ENCODE measurements at places on chromosomes 7 and 10.
A peak's percentile ranks its signal among the peaks of the same experiment; 100 is the strongest.

DNA sequence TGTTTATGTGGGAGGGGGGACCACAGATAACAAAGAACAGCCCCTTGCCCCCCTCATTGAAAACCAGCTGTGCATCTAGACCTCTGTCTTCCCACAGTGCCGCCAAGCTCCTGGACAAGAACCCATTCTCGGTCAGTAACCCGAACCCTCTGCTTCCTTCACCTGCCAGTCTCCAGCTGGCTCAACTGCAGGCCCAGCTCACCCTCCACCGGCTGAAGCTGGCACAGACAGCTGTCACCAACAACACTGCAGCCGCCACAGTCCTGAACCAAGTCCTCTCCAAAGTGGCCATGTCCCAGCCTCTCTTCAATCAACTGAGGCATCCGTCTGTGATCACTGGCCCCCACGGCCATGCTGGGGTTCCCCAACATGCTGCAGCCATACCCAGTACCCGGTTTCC lies 91.0 kb upstream of the PDCD4 start:
- no peak for DNase-seq

- DNase-seq, result peak; percentile 28
Measured at GRCh38 chr7:73526896-73527821, 5.1 kb upstream of the BAZ1B start.

GRCh38 chr7:30707391-30708357 lies 25.4 kb upstream of the CRHR2 start:
- peak; percentile 57 for DNase-seq

GRCh38 chr7:157001920-157002818 lies 8.3 kb downstream of the MNX1 start:
- no peak for DNase-seq

- no peak for DNase-seq
Measured at GRCh38 chr10:128780156-128780761, 654.0 kb upstream of the MKI67 start.

- DNase-seq, result no peak
Measured at GRCh38 chr7:50637725-50638643, 72.8 kb upstream of the DDC start.

DNA sequence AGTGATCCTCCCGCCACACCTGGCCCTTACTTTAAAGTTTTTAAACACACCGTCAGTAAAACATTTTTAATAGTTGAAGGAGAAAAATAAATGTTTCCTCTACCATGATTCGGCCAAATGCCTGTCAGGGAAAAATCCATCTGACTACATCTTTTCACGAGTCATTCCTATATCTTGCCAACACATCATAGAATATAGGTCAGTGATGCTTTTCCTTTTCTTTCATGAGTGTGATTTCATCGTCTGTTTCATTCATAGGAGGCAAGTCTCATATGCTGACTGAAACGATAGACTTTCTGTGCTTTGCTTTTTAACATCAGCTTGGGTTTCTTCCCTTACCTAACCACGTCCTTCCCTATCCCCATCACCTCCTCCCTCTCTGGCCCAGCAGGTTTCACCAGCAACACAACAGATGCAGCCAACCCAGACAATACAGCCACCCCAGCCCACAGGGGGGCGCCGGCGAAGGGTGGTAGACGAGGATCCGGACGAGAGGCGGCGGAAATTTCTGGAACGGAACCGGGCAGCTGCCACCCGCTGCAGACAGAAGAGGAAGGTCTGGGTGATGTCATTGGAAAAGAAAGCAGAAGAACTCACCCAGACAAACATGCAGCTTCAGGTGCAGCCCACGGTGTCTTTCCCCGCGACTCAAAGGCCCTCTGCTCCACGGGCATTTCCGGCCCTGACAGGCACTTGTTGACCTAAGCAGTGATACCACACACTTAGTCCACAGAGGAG lies 149.2 kb downstream of the TRIL start:
- DNase-seq, result peak; percentile 81

- DNase-seq, result no peak
Measured at GRCh38 chr7:831596-832166, 595 bp upstream of the SUN1 start.

DNA sequence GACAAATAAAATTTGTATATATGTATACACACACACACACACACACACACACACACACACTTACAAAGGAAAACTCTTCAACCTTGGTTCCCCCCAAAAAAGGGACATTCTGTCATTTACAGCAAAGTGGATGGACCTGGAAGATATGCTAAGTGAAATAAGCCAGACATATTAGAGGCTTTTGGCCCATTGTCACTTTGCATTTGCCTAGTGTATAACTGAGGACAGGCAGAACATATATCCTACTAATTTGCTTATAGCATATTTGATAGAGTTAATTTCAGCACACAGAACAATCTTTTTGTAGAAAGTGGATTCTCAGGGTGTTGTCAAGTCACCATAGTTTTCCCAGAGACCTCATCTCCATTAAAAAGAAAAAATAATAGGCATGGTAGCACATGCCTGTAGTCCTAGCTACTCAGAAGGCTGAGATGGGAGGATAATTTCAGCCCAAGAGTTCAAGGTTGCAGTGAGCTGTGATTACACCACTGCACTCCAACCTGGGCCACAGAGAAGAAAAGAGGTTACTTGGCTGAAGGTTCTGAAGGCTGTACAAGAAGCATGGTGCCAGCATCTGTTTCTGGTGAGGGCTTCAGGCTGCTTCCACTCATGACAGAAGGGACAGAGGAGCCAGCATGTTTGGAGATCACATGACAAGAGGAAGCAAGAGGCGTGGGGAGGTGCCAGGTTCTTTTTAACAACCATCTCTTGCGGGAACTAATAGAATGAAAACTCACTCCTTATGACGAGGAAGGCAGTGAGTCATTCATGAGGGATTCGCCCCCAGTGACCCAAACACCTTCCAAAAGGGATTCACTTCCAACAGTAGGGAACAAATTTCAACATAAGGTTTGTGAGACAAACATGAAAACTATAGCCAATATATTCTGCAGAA lies 135.6 kb downstream of the TMEM168 start:
- DNase-seq, result no peak

DNA sequence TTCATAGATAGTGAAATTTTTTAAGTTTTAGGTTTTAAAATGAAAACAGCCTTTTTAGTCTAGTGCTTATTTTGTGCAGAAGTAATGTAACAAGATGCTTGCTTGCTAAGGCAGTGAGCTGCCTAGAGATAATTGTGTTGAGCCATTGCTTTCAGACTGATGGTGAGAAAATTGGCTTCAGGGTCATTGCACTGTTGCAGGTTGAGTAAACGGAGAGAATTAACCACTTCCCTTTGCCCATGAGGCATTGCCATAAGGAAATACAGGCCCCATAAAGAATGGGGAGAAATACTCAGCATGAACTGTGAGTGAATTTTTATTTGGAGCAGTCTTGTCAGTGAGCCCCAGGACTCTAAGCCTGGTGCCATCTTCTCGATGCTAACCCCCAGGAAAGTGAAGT lies 140.5 kb downstream of the LRRC4 start:
- DNase-seq, result no peak

DNA sequence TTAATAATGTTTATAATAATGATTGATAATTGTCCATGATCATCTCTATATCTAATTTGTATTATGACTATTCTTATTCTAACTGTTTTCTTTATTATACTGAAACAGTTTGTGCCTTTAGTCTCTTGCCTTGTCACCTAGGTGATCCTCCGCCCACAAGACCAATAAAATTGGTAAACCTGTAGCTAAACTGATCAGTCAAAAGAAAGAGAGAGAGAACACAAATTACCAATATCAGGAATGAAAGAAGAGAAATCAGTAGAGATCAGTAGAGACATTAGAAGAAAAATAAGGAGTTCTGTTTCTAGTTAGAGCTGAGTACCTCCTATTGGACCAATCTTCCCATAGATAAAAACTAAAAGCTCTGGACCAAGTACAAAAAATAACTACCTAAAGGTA lies 6.1 kb upstream of the COA1 start:
- no peak for DNase-seq

- no peak for DNase-seq
Measured at GRCh38 chr7:120320218-120320961, 47.4 kb downstream of the KCND2 start.

GRCh38 chr7:99146979-99147378 lies 3.1 kb upstream of the SMURF1 start:
- DNase-seq, result no peak

DNA sequence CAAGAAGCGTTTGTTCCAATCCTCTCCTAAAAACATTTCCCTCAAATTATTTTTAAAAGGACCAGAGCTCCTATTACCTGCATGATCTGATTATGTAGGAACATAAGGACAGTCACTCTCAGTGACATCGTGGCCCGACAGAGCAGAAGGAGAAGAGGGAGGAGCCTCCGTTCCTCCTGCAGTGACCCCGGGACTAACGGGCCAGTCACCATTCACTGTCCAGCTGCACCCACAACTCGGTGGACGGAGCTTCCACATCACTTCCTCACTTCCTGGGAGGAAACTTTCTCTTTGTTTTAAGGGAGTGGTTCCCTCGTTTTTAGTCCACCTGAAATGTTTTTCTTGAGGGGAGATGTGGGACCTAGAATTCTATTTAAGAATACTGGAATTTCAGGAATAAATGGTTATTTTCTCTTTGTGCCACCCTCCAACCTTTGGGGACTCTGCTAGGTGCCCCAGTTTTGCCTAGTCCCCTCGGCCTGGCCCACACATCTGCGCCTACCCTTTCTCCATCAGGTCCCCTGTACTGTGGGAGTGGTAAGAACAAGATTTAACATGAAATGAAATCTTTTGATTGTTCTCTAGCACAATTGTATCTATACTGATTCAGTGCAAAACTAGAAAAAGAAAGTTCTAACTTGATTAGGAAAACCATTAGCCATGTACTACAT lies 173.5 kb upstream of the RNF32 start:
- DNase-seq, result no peak

- DNase-seq, result no peak
Measured at GRCh38 chr7:101718363-101719122, 89.4 kb upstream of the MYL10 start.

- no peak for DNase-seq
Measured at GRCh38 chr10:49688920-49689319, 9.5 kb downstream of the C10orf53 start.

DNA sequence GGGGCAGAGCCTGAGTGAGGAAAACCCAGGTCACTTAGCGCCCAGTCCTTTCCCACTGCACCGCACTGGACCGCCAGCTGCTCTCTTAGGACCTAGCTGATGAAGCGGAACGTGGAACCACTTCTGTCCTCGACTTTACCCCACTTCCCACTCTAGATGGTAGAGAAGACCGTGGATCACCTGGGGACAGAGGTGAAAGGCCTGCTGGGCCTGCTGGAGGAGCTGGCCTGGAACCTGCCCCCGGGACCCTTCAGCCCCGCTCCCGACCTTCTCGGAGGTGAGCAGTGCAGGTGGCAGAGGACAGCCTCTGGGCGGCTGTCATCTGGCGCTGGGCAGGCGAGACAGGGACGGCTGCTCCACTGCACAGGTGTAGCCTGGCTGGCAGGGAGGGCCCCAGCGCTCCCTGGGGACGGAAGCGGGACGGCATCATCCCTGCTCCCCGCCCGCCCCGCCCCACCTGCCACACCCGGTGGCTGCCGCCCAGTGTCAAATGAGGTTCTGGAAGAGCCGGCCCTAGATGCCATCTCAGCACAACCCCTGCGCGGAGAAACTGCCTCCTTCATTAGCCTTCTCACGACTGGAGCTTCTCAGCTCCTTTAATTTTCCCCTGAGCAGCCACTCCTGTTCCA lies 11.7 kb downstream of the PLAC9 start:
- DNase-seq, result peak; percentile 86

DNA sequence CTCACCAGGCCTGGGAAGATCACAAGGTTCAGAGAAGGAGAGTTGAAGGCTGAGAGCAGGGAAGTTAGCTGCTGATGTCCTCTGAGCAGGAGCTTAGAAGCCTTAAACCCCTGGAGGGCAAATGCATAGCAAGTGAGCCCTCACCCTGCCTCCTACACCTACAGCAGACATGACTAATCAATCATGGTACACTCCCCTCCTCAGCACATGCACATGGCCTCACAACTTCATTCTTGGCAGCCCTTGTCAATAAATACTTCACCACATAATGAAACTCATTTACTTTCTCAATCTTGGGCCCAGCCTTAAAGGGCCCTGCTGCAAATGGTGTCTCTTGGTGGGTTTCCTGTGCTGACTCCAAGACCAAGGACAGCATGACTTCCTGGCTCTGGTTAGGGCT lies 12.9 kb downstream of the MMRN2 start:
- DNase-seq, result no peak

DNA sequence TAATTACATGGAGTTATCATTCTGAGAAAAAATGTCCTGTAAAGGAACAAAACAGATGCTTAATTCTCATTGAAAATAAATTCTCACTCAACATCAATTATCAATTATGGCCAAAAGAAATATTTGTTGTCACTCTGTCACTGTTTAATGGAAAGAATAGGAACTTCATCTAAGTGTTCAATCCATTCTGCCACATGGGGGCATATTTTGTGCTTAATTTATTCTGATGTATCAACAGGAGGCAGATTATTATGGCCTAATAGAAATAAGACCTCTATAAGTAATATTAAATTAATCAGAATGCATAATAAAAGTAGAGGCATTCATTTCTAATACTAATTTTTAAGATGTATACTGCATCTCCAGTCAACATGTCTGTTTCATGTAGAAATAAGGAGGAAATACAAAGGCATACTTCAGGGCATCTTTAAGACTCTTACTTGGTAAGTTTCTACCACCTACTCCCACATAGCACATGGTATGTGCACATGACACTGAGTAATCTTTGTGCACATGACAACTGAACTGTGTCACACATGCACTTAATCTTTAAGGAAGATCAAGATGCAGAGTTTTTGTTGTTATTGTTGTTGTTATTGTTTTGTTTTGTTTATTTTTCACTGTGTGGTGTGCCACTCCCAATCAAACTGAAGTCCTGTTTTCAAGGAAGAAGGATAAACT lies 420.4 kb upstream of the SEMA3A start:
- no peak for DNase-seq

GRCh38 chr10:47253651-47254375 lies 46.2 kb upstream of the GDF10 start:
- DNase-seq, result no peak

DNA sequence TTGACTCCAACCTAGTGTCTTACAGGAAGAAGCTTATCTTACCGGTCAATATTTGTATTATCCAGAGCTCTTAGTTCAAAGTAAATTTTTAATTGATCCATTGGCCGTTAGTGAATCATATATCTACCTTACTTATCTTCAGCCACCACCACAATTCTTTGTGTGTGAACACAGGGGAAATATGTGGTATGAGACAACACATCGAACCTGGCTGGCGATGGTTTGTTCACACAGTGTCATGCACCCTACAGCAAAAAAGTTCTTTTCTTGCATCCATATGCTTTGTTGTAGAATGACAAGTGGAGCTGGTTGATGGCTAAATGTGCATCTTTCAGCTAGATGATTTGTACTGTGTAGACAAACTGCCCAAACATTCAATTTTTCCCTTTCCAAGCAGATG lies 65.8 kb downstream of the ARID5B start:
- no peak for DNase-seq

DNA sequence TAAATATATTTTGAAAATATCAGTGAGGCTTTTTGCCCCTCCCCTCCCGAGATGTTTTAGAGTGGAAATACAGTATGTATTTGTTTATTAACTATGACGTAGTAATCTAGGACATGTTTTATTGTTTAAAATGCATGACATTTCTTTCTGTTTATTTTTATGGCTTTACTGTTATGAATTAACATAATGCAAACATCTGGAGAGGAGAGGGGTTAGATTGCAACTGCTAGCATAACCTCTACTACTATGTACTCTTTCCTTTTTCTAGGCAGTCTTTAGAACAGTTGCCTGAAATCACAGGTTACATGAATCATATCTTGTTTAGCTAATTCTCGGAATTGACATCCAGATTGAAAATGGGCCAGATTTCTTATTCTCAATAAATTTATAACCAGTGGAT lies 7.4 kb downstream of the BTAF1 start:
- DNase-seq, result no peak

Data from spleen (tissue), 13 donors.